ENCODE measurements at places on chromosomes 2 and 18.

- DNase-seq, result peak; percentile 88
These were observed at the start of gene ZNF24 for GRCh38 chr18:35343936-35344735. Gene ZNF24 (minus strand): TSS chr18:35344420. CDS start chr18:35340650, 3,770 bp downstream.

DNA sequence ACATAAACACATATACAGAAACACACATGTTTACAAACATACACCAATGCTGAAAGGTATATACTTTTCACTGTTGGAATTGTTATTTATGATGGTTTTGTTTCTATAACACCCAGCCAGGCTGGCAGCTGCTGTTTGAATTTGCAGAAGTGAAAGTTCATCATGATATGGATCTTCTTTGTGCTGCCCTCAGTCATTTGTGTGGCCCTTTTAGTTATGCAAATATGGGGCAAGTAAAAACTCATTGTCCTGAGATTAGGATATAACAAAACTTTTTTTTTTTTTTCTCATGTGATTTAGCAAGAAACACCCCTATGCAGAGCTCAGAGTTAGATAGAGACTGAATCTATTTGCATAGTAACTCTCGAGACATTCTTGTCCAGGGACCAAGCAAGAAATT lies 714.1 kb downstream of the KCNJ3 start:
- DNase-seq, result no peak

GRCh38 chr2:25606892-25607291 lies 66.5 kb downstream of the DTNB start:
- no peak for DNase-seq

GRCh38 chr18:463827-464541 lies 36.5 kb downstream of the COLEC12 start:
- no peak for DNase-seq

- DNase-seq, result no peak
These were observed 142.9 kb upstream of the NXPH2 start for GRCh38 chr2:138922973-138923563.

GRCh38 chr18:28161608-28162599 lies 15.0 kb downstream of the CDH2 start:
- DNase-seq, result no peak

- DNase-seq, result no peak
These were observed 178.3 kb upstream of the GATA6 start for GRCh38 chr18:21991081-21991534.

DNA sequence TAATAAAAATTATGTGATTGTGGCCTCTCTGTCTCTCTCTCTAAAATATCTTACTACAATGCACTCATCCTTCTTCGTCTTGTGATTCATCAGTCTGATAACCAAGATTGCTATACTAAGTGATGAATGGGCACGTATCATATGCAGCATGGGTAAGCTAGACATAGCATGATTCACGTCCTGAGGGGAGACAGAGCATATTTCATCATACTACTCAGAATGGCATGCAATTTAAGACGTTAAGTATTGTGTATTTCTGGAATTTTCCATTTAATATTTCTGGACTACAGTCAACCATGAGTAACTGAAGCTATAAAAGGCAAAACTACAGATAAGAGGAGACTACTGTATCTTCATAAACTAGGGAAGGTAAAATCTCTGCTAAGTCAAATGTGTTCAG lies 97.0 kb upstream of the CD226 start:
- DNase-seq, result no peak

GRCh38 chr18:23353459-23353858 lies 99.6 kb upstream of the RIOK3 start:
- no peak for DNase-seq

GRCh38 chr2:229454934-229455631 lies 184.0 kb upstream of the PID1 start:
- no peak for DNase-seq

DNA sequence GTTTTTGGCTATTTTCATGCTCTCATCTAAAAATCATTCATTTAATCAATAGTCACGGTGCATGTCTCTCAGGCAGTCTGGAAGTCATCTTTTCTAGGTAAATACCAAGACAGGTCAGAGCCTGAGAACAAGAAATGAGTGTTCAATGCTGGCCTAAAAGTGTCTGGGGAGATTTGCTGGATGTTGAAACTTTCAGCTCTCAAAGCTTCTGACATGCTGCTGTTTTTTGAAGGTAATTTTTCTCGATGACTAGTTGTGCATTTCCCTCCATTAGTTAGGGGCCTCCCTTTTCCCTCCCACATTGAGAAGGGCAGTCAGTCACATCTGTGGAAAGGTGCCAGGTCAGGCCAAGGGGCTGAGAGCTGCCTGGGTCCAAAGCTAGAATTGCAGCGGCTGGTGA lies 115.6 kb downstream of the LPIN1 start:
- no peak for DNase-seq

DNA sequence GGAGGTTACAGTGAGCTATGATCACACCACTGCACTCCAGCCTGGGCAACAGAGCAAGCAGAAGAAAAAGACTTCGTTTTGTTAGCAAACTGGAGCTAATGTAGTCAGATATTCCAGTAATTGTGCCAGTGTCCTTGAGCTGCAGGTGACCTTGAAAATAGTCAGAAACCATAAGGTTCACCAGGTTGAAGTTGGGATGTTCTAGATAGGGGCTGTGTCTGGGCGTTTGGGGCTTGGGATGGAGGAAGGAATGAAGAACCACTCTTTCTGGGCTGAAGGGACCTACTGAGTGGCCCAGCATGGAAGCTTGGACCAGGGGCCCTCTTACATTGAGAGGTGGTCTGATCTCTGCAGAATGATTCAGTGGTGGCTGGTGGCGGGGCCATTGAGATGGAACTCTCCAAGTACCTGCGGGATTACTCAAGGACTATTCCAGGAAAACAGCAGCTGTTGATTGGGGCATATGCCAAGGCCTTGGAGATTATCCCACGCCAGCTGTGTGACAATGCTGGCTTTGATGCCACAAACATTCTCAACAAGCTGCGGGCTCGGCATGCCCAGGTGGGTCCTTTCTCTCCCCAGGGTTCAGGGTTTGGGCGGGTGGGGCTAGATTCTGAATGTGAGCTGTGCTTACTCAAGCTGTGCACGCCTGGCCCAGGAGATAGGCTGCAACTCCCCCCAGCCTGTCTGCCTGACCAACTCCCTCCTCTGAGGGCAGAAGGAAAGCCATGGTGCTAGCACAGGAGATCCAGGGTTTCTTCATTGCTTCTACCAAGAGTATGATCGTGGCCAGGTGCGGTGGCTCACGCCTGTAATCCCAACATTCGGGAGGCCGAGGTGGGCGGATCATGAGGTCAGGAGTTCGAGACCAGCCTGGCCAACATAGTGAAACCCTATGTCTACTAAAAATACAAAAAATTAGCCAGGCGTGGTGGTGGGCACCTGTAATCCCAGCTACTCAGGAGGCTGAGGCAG lies 17.1 kb downstream of the CCT7 start:
- DNase-seq, result no peak

DNA sequence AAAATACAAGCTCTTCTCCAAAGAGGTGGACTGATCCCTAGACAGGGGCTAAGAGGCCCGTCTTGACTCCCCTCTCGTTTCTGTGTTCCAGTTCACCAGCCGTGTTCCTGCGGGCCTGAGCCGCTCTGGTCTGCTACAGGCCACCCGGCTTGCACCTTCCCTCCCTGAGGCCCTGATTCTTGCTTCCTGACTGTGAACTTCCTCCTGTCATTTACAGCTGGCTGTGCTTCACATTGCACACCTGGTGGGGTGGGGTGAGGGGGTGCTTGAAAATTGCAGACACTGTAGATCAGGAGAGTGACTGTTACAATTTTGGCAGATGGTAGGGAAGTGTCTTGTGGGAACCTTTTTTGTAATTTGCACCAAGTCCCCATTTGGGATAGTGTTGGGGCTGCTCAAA lies 64.4 kb downstream of the TSN start:
- no peak for DNase-seq

- DNase-seq, result no peak
These were observed 104.5 kb upstream of the CCDC150 start for GRCh38 chr2:196535061-196535460.

GRCh38 chr2:240551288-240551687 lies 6.5 kb downstream of the ANKMY1 start:
- DNase-seq, result no peak

DNA sequence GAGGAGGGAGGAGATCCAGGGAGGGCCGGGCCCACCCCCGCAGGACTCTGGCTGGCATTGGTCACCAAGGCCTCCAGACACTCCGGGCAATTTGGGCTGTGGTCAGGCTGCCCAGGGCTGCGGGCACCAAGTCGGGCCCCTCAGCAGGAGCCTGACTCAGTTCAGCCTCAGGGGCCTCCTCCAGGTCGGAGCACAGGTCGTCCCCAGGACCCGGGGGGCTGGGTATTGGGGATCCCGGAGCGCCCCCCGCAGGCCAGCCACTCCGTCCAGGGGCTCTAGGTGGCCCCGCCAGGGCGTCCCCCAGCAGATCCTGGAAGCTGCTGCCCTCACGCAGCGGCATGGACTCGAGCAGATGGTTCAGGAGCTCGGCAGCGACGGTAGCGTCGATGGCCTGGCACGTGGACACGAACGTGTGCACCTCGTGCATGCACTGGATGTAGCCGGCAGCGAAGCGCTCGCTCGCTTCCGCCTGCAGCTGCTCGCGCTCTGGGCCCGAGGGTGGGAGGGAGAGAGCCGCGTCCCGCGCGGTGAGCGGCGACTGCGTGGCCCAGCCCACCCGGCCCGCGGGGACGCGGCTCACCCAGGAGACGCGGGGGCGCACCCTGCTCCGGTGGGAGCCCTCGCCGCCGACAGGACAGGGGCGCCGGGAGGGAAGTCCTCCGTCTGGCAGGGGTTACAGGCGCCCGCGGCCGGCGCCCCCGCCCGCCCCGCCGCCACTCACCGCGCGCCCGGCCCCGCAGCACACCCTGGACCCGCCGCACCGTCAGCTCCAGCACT lies 884 bp downstream of the HES6 start:
- DNase-seq, result peak; percentile 36

DNA sequence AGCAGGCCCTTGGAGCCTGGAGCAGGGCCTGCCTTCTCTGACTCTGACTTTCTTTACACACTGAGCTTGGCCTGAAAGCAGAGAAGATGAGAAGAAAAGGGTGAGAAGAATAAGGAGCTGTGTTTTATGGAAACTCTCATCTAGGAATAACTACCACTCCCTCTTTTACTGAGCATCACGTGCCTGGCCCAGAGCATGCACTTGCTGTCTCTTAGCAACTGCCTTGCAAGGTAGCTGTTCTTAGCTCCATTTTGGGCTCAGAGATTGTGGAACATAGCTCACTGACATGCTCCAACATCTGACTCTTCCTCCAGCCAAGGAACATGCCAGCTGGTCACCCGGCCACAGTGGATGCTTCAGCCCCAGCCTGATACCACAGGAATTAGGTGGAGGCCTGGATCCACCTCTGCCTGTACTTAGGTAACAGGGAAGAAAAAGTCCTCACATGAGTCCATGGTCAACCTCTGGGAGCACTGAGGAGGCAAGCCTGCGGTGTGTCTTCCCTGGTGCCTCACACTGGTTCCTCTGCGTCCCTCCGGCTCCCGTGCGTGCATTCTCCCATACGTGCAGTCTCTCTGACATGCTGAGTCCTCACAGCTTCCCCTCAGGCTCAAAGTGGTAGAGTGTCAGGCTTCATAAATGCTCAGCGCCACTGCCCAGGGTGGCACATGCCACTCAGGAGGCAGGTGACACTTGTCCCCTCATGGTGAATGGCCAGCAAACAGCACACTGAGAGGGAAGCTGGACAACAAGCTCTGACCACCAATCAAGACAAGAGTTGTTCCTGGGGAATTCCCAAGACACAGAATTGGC lies 35.7 kb downstream of the AMER3 start:
- DNase-seq, result no peak

DNA sequence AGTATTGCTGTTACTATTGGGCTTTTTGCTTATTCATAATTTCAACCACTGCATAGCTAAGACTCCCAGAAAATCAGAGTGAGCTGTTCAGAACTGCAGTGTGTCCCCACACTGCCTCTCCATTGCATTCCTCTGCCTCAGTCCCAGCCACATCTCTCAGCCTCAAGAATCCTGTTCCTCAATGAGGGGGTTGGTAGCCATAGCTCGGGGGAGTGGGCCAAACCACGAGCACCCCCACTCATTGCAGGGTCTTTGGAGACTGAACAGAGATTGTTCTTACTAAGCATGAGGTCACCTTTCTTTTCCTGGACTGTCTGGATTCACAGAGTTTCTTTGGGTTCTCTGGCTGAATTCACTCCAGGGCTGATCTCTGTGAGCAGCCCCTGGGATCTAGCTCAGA lies 161.1 kb downstream of the GFPT1 start:
- DNase-seq, result no peak

DNA sequence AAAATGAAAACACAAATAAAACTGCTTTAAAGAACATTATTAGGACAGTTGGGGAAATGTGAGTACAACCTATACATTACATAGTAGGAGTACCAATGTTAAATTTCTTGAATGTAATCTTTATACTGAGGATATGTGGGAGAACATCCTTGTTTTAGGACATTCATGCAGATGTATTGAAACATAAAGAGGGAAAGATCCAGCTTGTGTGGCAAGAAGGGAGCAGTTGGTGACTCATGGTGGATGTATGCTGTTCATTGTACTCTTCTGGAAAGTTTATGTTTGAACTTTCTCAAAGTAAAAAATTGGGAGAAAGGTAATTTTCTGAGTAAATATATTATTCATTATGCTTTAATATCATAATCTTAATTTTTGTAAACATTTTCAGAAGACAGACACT lies 132.1 kb upstream of the DLGAP1 start:
- DNase-seq, result no peak

- no peak for DNase-seq
These were observed 7.2 kb upstream of the CRYGB start for GRCh38 chr2:208153156-208153555.

DNA sequence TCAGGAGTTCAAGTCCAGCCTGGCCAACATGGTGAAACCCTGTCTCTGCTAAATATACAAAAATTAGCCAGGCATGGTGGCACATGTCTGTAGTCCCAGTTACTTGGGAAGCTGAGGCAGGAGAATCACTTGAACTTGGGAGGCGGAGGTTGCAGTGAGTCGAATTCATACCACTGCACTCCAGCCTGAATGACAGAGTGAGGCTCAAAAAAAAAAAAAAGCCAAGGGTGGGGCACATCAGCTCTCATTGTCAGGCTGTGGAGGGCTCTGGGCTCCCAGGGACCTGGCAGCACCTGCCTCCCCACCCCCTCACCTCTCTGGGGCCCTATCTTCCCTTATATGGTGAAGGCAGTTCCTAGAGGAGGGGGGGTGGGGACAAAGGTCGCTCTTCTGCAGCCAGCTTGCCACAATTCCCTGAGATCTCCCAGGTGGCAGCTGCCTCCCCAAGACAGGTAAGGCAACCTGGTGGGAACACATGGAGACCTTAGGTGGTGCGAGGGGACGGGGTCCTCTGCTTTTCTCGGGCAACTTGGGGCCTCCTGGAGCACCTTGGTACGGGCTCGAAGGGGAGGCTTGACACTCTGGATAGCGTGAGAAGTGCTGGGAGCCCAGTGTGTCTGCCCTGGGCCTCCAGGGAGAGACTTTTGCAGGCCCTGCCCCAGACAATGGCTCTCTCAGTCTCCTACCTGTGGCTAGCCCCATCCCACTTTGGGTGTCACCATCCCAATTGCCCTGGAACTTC lies at the start of gene VIL1:
Gene VIL1, plus strand, starts transcription at position 407 of the 742 bp plus-strand sequence. CDS start 4,656 bp downstream, outside the sequence.
- DNase-seq, result no peak

DNA sequence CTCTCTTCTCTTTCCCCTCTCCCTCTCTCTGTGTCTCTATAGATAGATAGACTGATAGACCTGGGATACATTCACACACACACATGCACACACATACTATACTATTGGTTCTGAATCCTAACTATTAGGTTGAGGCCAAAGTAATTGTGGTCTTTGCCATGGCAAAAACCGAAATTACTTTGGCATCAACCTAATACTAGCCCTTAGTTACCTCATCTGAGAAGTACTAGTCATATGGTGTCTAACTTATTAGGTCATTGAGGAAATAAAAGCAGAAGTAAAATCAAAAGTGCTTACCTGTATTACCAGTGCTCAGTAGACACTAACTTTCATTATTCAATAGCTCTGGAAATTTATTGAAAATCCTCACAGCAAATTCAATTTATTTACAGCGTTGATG lies 451.5 kb downstream of the EPHA4 start:
- no peak for DNase-seq

GRCh38 chr2:241692448-241692847 lies 5.8 kb upstream of the DTYMK start:
- DNase-seq, result no peak
